ENCODE measurements at places on chromosomes 7 and 10. TPM values are rescaled to one million over a fixed set of nuclear protein-coding genes. Genes with fewer than 3 reads are reported as not detected.

DNAJC9 gene
- 56.6 TPM for total RNA-seq

- no peak for DNase-seq
Observed at GRCh38 chr10:114674346-114674745, 16.3 kb upstream of the ABLIM1 start.

DNA sequence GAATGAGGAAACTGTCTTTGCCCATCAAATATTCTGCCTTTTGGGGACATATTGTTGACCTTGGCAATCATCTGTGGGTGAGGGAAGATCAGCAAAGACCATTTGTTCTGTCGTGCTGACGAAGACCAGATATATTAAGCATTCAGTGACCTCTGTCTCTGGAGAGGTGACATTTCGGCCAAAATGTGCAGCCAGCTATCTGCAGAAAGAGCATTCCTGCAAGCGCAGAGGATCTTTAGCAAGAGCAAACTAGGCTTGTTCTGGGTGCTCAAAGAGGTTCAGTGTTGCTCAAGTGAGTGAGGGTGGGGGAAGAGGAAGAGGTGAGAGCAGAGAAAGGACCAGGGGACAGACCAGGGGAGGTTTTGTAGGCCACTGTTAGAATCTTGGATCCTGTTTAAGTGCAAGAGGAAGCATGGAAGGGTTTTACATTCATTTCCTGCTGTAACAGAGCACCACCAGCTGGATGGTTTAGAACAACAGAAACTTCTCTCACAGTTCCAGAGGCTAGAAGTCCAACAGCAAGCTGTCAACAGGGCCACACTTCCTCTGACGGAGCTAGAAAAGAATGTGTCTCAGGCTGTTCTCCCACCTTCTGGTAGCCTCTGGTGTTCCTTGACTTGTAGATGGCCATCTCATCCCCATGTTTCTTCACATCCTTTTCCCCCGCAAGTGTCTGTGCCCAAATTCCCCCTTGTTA lies 11.2 kb downstream of the C10orf120 start:
- no peak for DNase-seq

- peak; percentile 73 for DNase-seq
Observed at GRCh38 chr10:101778781-101779543, 3.0 kb upstream of the FGF8 start.

OPN1SW gene
- not detected for total RNA-seq

DNA sequence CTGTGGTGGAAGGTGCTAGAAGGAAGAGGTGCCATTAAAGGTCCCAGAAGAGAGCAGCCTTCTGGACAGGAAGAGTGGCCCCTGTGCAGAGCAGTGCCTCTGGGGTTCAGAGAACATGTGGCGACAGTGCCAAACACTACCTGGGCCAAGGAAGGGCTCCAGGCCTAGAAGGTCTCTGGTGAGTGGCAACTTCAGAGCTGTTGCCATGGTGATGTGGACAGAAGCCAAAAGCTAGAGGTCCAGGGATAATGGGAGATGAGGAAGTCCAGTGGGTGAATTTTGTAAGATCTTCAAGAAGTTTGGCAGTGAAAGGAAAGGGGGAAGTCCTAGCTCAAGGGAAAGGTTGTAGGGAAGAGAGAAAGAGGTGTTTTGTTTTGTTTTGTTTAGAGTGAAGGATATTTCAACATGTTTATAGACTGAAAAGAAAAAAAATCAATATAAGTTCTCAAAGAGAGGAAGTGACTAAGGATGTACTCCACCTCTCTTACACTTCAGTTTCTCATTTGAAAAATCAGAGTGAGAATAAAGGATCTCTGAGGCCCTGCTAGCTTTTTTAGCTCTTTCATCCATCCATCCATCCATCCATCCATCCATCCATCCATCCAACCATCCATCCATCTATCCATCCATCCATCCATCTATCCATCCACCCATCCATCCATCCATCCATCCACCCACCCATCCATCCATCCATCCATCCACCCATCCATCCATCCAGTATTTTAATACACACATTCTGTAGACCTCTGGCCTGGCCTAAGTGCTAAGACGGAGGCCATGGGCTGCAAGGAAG lies 77.1 kb upstream of the DUSP5 start:
- peak; percentile 73 for DNase-seq

DNA sequence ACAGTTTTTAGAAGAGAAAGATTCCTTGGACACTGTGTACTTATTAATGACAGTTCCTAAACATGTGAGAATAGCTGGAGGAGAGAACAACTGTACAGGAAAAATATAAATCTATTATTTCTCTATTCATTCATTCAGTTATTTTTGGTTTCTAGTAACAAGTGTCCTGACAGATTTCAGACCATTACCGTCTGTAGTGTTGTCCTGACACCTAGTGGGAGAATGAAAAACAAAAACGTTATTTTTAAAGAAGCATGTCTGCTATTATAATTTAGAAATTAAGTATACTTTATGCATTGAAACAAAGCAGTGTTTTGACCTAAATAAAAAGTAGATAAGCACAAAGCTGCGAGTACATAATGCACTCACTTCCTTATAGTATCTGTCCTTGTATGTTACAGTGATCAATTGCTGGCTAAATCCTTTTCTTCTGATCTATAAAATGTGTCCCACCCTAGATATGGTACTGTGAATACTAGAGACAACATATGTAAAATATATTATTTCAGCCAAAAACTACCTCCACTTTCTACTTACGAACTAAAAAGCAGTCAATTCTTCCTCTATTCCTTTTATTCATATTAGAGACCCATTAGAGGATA lies 575.6 kb downstream of the ARL4A start:
- DNase-seq, result peak; percentile 57

EBF3 gene
- not detected for total RNA-seq

- DNase-seq, result peak; percentile 56
Observed at GRCh38 chr7:93890464-93891068, at the start of gene TFPI2. Gene TFPI2, minus strand, starts transcription at chr7:93890753. Its CDS starts 75 bp downstream, at chr7:93890678.

DNA sequence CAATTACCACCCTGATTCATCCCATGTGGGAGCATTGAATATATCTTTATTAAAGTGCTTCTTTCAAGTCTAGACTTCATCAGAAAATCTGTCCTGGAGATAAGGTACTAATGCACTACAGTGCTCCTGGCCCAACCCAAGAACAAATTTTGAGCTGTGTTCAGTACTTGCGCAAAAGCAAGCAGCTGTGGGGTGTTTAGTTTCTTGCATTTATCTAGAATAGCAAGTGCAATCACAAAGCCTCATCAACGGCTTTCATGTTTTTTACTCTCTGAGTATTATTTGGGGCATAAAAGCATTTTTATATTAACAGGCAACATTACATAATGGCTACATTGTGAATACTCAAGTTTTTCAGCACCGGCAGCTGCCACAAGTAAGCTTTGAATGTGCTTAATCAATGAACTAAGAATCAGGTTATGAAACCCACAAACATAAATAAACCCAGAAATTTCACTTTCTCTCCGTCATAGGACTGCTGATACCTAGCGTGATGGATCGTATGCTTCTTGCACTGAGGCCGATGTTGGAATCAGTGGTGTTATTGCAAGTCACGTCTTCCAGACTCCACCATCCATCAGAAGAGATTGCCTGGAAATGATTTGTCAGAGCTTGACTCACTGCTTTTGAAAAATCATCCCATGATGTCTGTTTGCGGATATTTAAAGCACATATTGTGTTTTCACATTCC lies 113.1 kb downstream of the CTTNBP2 start:
- DNase-seq, result no peak

GRCh38 chr7:67523713-67524112 lies 527.1 kb downstream of the TYW1 start:
- DNase-seq, result no peak

DNA sequence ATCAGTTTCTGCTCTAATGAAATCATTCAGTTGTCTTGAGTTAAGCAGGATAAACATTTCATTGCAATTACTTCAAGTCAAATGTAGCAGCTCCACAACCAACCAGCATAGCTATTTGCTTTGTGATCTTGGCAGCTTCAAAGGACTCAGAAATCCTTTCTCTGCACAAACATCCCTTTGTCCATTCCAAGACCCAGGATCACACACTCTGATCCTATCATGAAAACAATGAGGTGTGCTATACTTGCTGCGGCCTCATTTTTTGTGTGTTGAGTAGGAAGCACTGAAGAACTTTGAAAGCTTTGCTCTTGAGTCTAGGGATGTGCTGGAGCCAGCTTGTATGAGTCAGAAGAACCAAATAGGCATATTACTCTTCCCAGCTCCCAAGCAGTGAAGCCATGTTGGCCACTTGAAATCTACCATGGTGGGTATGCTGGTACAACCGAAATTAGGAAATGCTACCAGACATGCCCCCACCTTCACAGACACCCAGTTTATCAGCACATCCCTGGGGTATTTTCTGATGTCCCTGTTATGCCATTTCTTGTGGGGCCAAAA lies 199.4 kb upstream of the PRSS58 start:
- no peak for DNase-seq

Data from activated CD4-positive, alpha-beta T cell treated with anti-CD3 and anti-CD28 coated beads, Interleukin-2, amount 10 ng/mL, durations not matched to agents 24 days and 14 days (primary cell).